ENCODE measurements at places on chromosomes 1 and 21.

DNA sequence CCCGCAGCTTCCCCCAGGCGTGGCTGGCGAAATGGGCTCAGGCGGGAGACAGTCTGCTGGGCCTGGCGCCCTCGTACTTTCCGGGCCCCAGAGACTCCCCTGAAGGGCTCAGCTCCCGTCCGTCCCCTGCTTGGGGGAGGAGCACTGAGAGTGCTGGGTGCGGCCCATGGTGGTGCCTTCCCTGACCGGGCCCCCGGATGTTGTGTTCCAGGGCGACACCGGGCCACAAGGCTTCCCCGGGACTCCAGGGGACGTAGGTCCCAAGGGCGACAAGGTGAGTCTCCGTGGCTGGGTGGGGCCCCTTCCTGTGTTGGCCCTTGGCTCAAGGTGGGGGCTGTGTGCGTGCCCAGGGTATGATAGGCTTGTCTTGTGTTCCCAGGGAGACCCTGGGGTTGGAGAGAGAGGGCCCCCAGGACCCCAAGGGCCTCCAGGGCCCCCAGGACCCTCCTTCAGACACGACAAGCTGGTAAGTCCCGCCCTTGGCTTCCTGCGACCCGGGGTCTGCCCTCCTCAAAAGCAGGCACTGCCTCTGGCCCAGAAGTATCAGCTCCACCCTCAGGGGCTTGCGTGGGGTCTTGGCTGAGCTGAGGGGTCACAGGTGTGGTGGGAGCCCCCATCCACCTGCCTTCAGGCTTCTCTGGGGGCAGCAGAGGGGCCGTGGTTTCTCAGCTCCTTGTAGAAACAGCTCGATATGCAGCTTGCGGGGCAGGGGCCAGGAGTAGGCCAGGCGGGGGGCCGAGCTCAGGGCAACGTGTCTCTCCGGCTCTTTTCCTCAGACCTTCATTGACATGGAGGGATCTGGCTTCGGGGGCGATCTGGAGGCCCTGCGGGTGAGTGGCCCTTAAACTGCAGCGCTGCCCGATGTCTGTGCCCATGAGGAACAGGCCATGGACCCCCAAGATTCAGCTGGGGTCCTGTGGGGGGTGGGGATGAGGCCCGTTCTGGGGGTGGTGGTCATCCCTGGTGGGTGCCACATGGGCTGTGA lies 62.3 kb downstream of the SLC19A1 start:
- no peak for DNase-seq

DNA sequence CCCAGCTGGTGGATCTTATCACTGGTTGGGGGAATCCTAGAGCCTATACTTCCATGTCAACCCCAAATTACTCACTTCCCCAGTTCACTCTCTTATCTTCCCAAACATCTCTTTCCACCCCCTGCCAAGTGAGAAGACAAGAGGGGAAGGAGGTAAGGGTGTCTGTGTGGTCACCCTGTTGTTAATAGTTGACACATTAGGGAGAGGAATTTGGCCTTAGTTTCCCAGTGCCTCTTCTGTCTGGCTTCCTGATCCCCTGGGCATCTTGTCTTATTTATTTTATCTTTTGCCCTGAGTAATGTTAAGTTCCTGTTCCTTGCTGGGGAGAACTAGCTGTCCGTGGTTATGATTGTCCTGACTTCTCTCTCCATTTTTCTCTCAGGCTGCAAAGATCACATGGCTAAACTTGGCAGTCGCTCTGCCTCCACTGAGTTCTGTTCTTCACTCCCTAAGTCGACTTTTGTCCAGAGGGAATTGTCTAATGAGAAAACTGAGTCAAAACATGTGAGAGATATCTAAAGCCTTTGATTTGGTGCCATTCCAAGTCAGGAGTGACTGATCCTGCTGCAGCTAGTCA lies 157.1 kb upstream of the SYT6 start:
- DNase-seq, result no peak

DNA sequence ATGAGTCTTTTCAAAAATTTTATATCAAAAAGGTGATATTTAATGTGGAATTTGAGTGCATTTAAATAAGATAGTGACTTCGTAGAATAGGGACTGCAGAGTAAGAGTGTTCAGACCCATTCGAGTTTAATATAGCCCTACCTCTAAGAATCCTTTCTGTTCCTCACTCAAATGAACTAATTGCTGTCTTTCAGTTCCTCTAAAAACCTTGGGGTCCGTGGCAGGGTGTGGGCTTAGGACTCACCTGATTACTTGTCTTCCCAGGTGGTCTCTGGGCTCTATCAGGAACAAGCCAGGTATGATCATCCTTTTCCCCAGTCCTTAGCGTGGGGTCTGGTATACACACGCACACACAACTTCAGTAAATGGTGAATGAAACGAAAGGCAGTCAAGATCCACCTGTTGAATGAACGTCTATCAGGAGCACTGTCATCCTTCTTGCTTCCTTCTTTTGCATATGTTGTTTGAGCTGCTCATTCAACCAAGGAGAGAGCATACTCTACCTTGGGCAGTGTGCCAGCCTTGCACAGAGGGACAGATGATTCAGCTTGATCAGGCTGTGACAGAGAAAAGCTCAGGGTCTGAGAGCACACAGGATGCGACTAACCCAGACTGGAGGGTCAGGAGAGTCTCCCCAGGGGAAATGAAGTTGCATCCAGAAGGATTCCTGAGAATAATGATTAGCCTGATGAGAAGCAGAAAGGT lies 1.2 kb upstream of the RNF11 start:
- peak; percentile 36 for DNase-seq

DNA sequence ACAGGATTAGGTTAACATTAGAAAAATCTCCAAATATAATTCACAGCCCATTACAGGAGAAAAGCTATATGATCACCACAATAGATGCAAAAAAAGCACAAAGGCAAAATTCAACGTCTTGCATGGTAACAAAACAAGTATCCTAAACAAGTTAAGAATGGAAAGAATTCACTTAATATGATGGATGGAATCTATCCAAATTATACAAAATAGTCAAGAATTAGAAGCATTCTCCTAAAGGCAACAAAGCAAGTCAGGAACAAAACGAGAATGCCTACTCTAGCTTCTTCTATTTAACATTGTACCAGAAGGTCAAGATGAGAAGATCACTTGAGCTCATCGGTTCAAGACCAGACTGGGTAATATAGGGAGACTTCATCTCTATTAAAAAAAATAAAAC lies 442.8 kb downstream of the SETD4 start:
- DNase-seq, result no peak

DNA sequence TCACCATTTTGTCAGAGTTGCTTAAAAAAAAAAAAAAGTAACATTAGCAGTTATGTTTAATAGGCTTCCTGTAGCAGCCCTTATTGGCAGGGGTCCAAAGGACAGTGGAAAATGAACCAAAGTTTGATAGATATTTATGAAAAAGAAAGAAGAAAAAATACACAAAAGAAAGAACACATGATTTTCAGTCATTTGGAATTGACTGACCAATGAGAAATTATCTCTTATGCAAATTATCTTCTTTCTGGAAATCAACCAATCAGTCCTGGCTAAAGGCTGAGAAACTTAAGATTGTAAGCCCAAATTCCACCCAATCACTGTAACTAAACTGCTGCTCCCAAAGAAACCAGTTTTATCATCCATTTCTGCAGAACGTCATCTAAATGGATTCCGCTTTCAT lies 282.4 kb downstream of the TM2D1 start:
- no peak for DNase-seq

DNA sequence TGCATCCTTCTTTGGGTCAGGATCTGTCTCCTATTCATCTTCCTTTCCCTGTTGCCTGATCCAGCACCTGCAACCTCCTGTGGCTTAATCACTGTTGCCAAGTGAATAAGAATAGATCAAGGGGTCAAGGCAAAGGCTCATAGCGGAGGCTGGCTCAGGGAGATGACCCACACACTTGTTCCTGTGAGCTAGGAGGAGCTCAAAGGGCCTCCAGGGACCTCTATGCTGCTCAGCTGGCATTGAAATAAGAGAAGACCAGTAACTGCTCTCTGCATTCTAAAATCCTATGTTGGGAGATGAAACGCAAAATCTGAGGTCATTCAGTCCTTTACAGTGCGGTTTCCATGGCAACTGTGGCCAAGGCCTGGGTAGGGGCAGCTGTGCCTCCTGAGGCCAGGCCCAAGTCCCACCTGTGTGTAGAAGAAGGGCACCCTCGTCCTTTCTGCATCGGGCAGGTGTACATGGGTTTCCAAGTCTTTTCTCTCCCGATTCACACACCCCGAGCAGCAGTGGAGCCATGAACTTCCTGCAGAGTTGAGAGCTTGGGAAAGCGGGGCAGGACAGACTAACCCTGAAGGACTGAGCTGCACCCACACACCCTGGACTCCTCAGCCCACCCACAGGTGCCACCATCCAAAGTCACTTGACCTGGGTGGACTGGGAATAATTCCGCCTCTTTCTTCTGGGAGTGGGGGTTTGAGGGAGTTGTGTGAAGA lies 27.8 kb upstream of the STUM start:
- DNase-seq, result no peak

- no peak for DNase-seq
Measured at GRCh38 chr1:46210561-46210960, 7.4 kb downstream of the LURAP1 start.

- no peak for DNase-seq
Measured at GRCh38 chr1:47842228-47842919, 154.8 kb downstream of the TRABD2B start.

DNA sequence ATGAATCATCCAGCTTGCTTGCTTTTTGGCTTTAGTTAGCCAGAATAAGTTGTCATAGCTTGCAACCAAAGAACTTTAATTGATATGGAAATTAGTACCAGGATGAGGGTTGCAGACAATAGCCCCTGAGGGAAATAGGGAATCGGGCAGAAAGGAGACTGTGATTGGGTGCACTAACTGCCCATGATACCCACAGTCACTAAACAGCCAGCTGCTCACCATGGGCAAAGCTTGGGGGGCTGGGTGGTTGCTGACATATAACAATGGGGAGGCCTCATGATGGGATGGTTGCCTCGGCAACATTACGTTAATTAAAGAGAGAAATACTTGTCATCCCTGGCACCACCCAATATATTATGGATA lies 17.8 kb upstream of the PLA2G2E start:
- no peak for DNase-seq

GRCh38 chr1:110615548-110616130 lies 9.5 kb upstream of the KCNA2 start:
- peak; percentile 77 for DNase-seq

GRCh38 chr1:167825419-167826079 lies 88.4 kb downstream of the ADCY10 start:
- no peak for DNase-seq

- DNase-seq, result no peak
Measured at GRCh38 chr1:175198332-175198731, 5.8 kb upstream of the KIAA0040 start.

- DNase-seq, result no peak
Measured at GRCh38 chr1:243471754-243472745, 216.2 kb downstream of the SDCCAG8 start.

- DNase-seq, result no peak
Measured at GRCh38 chr1:211127166-211127565, 6.8 kb downstream of the KCNH1 start.

DNA sequence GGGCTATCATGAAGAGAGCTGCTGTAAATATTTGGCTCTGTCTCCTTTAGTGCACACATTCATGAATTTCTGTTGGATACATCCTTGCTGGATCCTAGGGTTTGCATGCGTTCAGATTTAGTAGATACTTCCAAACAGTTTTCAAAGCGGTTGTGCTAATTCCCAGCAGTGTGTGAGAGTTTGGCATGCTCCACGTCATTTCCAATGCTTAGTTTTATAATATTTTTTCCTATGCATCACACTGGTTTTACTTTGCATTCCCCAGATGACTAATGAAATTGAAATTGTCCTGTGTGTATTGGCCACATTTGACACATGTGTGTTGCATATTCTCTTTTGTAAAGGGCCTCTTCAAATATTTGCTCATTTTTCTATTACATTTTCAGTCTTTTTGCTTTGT lies 18.5 kb upstream of the AADACL3 start:
- no peak for DNase-seq

DNA sequence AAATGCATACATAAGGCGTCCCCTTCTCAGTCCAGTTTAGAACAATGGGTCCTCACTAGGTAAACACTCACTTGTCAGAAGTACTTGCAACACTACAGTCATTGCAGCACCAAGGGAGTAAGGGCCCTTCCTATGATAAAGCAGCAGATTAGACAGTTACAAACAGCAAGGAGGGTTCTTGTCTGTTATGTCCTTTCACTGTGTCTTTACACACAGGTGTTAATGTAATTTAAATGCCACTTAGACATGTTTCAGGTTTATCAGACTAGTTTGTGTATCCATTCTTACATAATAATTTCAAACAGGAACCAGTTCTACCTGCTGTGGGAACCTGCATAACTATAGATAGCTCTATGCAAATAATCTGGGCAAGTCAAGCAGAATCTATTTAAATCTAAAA lies 105.6 kb upstream of the USH2A start:
- no peak for DNase-seq

GRCh38 chr1:86714561-86715244 lies 10.3 kb downstream of the SH3GLB1 start:
- no peak for DNase-seq

DNA sequence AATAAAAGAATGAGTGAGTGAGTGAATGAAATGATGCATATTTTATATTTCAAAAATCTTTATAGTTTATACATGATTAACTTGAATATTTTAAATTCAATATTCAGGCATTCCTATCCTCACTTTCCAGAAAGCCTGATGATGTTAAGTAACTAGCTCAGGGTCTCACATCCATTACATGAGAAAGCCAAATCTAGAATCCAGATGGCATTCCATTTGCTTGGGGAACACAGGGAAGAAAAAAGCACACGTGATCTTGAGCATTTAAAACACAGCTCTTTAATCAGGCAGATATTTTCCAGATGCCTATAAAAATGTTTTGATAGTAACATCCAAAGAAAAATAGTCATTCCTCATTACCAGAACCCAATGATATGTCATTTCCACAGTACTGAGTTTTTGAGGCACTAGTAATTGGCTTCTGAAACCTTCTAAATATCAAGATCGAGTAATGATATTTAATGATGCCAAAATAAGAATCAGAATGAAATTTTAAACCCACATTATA lies 291.9 kb downstream of the DSCAM start:
- no peak for DNase-seq

- DNase-seq, result no peak
Measured at GRCh38 chr1:156146020-156146768, 7.2 kb upstream of the SEMA4A start.

DNA sequence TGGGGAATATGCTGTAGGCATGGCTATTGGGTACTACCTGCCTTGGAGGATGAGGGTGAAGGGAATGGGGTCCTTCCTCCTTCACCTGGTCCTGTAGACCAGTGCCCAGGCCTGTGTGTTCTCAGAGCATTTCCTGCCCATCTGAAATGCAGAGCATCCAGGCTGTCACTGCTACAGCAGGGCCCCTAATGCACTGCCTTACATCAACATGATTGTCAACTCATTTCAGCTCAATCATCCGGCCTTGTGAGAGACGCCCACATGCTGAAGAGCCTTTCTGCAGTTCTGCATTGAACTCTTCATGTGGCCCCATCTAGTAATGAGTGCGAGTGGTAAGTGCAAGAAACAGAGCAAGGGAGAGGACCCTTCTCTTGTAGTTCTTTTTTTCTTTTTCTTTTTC lies 39.8 kb upstream of the SRP9 start:
- DNase-seq, result no peak

All from H1 (cell line).